ENCODE measurements at places on chromosomes 3 and 15.

- peak; percentile 37 for DNase-seq
These were observed 68.4 kb upstream of the HACD2 start for GRCh38 chr3:123653221-123653682.

DNA sequence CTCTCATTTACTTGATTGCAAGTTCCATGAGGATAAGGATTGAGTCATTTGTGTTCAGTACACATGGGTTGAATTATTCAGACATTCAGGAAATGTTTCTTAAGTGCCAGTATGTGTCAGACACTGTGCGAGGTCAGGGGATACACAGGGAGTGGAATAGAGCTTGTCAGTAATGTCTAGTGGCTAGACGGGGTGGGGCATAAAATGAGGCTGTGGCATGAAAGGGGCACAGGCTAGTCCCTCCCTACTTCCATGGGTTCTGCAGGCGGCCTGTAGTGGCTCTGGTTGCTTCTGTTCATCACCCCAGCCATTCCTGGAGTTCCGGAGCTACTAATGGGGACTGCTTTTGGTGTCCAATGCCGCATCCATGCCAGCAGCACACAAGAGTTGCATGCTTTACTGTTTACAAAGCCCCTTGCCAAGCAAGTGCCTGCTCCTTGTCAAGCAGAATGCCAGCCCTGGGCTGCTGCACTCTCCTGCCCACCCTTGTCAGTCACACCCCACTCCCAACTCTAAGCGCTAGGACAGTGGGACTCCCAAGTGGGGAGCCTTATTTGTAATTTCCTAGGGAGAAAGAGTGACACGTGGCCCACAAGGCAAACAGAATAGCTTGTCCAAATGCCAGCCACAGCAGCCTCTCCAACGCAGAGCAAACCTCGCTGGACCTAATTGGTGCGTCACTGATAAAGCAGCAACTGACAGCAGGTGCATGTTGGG is 70.8 kb downstream of the RAB11A start:
- DNase-seq = peak; percentile 77

DNA sequence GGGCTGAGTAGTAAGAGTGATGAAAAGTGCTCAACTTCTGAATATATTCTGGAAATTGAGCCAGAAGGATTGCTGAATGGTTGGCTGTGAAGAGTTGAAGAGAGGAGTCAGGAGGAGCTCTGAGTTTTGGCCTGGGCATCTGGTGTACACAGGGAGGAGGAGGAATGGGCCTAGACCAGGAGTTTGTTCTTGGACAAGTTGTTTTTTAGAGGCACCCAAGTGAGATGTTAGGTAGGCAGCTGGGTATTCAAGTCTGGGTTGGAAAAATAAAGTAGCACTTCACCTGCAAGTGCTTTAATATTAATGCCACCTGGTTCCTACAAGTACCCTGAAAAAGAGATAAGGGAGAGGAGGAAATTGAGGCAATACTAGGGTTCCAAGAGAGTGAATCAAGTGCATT is 14.7 kb downstream of the BSN start:
- no peak for DNase-seq

DNA sequence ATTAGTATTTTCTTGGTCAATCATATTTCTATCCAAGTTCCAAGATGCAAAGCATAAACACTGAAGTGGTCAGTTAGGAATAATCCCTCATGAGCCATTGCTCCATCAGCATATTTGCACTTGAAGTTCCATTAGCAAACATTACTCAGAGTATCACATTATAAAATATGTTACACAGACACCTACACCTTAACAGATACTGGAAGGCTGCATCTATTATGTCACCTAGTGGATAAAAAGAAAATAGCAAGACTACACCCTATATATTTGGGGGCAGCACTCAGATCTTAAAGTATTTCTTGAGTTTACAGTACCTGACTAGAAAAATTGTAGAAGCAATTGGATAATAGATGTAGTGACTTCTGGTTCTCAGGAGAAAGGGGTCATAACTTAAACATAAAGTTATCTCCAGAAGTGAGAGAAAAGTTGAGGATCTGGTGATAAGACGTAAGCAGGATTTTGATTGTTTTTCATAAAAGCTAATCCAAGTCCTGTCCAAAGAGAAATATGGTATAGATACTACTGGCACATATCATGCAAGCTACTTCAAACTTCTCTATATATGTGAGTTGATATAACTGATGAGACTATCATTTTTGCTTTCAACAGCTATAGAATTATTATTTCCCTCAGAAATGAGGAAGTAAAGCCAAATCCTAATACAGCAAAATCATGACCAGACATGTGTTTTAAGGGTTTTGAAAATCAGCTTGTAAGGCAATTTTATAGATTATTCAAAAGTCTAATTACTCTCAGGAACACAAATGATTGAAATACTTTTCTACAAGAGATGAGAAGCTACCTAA is 422.2 kb downstream of the GBE1 start:
- DNase-seq = no peak

DNA sequence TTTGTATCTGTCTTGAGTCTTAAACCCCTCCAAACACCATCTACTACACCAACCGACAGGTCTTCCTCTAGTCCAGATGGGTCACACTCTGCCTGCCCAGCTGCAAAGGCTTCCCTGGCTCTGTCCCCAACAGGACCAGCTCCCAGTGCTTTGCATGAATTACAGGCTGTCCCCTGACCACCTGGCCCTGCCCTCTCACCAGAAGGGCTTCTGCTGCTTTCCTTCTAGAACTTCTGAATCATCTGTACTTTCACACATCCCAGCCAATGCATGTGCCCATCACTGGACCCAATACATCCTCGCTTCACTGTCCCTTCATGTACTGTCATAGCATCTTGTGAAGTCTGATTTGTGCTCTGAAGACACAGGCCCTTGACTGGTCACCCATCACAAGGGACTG is 53.6 kb downstream of the HOMER2 start:
- DNase-seq = no peak

- no peak for DNase-seq
These were observed 8.8 kb upstream of the DNAJA4 start for GRCh38 chr15:78255421-78256043.

DNA sequence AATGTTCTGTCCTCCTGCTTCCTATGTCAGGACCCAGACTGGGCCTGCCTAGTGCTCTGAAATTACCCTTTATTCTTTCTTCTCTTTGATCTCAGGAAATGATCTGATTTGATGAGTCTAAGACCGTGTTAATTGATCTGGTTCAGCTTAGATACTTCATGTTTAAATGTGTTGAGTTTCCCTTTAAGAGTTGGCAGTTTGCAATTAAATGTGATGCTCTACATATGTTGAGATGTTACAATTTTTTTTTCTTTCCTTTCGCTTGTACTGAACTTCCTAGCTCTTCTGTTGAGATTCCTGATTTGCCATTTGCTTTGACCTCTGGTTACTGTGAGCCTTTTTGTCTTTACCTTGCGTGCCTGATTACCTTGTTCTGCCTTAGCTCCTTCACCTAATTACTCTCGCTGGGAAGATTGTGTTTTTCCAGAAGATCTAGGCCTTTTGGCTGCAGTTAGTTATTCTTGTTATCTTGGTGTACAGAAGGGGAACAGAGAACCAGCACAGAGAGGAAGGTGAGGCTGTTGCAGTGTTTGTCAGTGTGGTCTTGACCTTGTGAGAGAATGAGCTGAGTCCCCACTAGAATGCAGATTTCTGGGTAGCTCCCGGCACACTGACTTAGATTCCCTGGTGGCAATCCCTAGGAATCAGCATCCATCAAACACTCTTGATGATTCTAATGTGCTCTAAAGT is 203.6 kb downstream of the EDEM1 start:
- no peak for DNase-seq
